Progenitor cell of endocrine pancreas (in vitro differentiated cells): ENCODE measurements at places on chromosomes 11 and 22. TPM values are rescaled to one million over a fixed set of nuclear protein-coding genes. Genes with fewer than 3 reads are reported as not detected.

SLC22A12 gene
- not detected in 2 replicates for total RNA-seq

PTS gene
- total RNA-seq = 46.3 and 49.6 TPM in 2 replicates

ANAPC15 gene
- 56.1 and 61.3 TPM in 2 replicates for total RNA-seq

CD3E gene
- total RNA-seq = not detected in 2 replicates

BTG4 gene
- not detected in 2 replicates for total RNA-seq

SYT12 gene
- total RNA-seq = 0.20 and 0.22 TPM in 2 replicates

PHF21B gene
- total RNA-seq = 34.8 and 37.4 TPM in 2 replicates

RRP7A gene
- 58.3 and 59.1 TPM in 2 replicates for total RNA-seq

CCT8L2 gene
- total RNA-seq = not detected in 2 replicates

TSPAN32 gene
- total RNA-seq = 3.4 and 4.5 TPM in 2 replicates

UBQLNL gene
- total RNA-seq = 0.53 and 0.79 TPM in 2 replicates

NOX4 gene
- 6.7 and 7.9 TPM in 2 replicates for total RNA-seq

FGF19 gene
- total RNA-seq = not detected in 2 replicates

METTL15 gene
- total RNA-seq = 16.7 and 17.2 TPM in 2 replicates

CSNK2A3 gene
- total RNA-seq = 1.3 TPM in 2 replicates

DERL3 gene
- 1.5 and 2.8 TPM in 2 replicates for total RNA-seq

BTBD18 gene
- total RNA-seq = not detected in 2 replicates

RGL4 gene
- total RNA-seq = 0.07 TPM in 1 of 2 replicates, not detected in the other

C11orf87 gene
- total RNA-seq = 1.4 and 2.0 TPM in 2 replicates

KIRREL3 gene
- total RNA-seq = 0.26 and 0.29 TPM in 2 replicates

RIBC2 gene
- 6.7 and 7.0 TPM in 2 replicates for total RNA-seq

MCHR1 gene
- total RNA-seq = 0.19 and 0.38 TPM in 2 replicates

TSGA10IP gene
- not detected in 2 replicates for total RNA-seq

TUBA8 gene
- 2.4 and 3.2 TPM in 2 replicates for total RNA-seq

RFPL3 gene
- total RNA-seq = not detected in 2 replicates

MYO7A gene
- 5.3 and 5.7 TPM in 2 replicates for total RNA-seq

TMEM191B gene
- total RNA-seq = 2.2 and 3.3 TPM in 2 replicates

EFCAB6 gene
- 7.0 and 8.6 TPM in 2 replicates for total RNA-seq

P2RX6 gene
- 0.36 and 0.57 TPM in 2 replicates for total RNA-seq

KMT5B gene
- 67.5 and 68.7 TPM in 2 replicates for total RNA-seq
